ENCODE measurements at places on chromosomes 7 and 10.
A peak's percentile ranks its signal among the peaks of the same experiment; 100 is the strongest.

- DNase-seq, result no peak
Measured at GRCh38 chr10:19824381-19825342, 8.4 kb downstream of the PLXDC2 start.

- DNase-seq, result no peak
Measured at GRCh38 chr7:101924171-101924570, 106.7 kb downstream of the CUX1 start.

- DNase-seq, result no peak
Measured at GRCh38 chr10:129792141-129792540, 171.9 kb downstream of the EBF3 start.

GRCh38 chr7:81886211-81886764 lies 116.4 kb upstream of the HGF start:
- DNase-seq, result no peak

DNA sequence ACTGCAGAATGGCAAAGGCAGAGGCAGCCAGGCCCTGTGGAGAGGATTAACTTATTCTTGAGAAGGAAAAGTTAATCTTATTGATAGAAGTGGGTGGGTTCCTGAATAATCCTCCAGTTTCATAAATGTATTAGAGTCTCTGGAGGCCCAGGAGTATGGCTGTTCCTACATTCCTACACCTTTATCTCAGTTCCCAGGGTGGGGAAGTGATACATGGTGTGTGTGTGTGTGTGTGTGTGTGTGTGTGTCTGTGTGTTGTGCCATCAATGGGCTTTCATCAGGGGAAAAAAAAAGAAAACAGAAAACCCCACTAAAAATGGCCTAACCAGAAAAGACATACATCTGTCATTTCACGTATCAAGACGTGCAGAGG lies 22.0 kb upstream of the GSDME start:
- no peak for DNase-seq

- peak; percentile 21 for DNase-seq
Measured at GRCh38 chr7:96075510-96076349, 246.2 kb downstream of the SLC25A13 start.

DNA sequence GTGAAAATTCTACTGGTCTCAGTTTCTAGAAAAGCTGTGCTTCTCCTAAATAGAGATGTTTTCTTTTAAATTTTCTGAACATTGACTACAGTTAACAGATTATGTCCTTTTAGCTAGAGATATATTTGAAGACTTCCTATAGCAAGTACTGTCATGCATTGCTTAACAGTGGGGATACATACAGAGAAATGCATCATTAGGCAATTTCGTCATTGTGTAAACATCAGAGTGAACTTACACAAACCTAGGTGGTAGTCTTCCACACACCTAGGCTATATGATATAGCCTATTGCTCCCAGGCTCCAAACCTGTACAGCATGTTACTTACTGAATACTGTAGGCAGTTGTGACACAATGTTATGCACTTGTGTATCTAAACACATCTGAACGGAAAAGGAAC lies 28.5 kb downstream of the PIK3CG start:
- no peak for DNase-seq

GRCh38 chr7:131726686-131727085 lies 170.3 kb upstream of the PODXL start:
- no peak for DNase-seq

GRCh38 chr7:82376739-82377138 lies 66.8 kb downstream of the CACNA2D1 start:
- DNase-seq, result no peak

DNA sequence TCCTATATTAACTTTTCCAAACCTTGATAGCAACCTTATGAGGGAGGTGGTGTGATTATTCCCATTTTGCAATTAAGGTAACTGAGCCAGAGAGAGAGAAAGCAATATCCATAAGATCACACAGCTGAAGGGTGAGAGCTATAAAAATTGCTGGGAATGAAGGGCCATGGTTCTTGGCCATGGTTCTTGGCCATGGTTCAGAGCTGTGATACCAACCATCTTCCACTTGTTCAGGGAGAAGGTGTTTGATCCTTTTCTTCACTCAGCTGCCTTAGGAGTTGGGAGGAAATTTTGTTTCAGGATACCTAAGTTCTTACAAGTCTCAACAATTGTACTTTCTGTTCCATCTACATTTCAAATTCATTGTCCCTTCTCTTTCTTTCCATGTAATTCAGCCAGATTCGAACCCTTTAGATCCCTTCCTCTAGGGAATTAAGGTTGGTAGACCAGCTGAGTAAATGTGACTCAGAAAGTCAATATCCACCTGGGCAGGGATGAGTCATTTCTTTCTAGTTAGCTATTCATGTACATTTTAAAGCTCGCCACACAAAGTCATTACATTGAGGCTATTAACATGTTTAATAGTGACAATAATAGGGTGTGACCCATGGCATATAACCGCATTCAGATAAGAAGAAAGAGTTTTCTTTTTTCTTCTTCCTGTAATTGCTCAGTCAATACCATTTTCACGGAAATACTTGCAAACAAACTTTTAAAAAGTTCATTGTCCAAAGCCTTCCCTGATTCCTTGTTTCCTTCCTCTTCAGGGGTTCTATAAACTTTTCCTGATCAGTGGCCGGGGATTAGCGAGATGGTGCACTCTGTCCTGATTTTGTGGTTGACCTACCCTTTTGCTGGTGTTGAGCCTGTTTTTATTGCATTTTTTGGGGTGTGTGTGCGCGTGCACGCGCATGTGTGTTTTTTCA lies 143.4 kb downstream of the TCF7L2 start:
- DNase-seq, result no peak

DNA sequence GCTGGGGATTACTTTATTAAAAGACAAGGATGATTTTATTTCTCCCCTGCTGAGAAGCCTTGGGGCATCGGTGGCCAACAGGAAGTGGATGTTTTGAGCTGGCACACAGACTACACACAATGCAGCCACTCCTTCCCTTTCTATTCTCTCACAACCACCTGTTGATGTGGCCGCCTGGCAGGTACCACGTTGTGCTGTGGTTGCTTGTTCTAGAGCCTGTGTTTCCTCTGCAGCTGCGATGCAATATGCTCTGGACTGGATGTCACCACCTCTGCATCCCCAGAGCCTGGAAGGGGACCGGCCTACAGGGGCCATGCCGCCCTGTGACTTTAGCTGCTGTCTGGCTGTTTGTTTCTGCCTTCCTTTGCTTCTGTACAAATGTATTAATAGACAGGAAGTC lies 195.7 kb upstream of the CELF2 start:
- DNase-seq, result no peak

GRCh38 chr7:142566271-142566670 lies 183.0 kb upstream of the PRSS1 start:
- DNase-seq, result no peak

- DNase-seq, result no peak
Measured at GRCh38 chr10:6532321-6532720, 47.8 kb downstream of the PRKCQ start.

DNA sequence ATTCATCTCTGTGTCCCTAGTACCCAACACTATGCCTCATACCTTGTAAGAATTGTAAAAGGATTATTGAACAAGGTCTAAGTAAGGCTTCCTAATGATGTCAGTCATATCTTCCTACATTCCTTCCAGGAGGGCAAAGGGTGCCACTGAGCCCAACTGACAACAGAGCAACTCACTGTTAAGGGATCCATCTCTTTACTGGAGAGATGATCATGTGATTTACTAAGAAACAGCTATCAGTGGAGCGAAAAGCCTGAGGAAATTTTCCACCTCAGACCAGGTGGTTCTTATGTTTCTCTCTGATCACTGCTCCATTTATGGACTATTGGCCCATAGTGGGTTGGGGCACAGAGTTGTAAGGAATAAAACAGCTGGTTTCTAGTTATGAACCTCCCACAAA lies 38.9 kb upstream of the CNNM1 start:
- DNase-seq, result no peak

DNA sequence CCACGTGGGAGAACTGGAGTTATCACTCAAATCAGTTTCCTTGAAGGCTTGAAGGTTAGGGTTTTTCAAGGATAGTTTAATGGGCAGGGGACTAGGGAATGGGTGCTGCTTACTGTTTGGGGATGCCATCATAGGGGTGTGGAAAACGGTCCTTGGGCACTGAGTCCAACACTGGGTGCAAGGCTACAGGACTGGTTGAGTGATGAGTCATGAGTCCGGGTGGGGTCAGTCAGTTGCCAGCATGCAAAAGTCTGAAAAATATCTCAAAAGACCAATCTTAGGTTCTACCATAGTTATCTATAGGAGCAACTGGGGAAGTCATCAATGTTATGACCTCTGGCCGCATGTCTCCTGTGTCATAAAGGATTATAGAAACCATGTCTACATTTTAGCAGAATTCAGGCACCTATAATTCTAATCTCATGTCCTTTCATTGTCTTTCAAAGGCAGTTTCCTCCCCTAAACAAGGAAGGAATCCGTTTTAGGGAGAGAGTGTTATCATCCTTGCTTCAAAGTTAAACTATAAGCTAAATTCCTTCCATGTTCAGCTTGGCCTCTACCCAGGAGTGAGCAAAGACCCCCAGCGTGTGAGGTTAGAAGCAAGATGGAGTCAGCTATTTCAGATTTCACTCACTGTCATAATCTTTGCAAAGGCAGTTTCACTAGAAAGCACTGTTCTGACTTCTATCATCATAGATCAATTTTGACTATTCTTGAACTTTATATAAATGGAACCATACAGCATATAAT lies 94.5 kb downstream of the COL26A1 start:
- no peak for DNase-seq

DNA sequence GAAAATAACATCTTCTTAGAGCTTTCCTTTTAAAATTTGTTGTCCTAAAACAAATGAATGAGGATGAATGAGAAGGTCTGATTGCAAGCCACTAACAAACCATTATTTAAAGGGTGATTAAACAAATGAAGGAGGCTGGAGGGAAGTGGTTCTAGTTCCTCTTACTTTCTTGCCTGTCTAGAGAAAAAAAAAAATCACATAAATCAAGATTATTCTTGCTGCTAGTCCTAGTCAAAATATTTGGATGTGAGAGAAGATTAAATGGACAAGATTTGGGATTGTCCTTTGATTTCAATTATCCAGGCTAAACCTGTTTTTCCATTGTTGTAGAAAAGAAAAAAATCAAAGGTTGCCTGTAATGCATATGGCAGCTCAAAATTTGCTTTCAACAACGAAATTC lies 3.3 kb downstream of the SKAP2 start:
- DNase-seq, result no peak

DNA sequence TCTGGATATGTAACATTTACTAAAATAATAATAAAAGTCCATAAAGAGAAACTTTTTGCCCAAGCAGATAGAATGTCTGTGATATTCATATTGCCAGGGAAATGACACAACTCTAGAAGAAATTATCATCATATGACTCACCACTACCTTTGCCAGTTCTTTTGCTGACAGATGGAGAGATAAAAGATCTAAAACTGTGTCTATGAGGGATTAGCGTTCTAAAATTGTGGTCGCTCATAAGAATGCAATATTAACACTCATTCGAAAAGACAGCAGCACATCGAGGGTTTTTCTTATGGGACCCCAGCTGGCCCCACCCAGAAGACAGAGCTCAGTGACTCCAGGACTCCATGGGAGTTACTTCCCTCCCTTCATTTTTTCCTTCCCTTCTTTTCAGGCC lies 16.6 kb upstream of the LANCL2 start:
- DNase-seq, result no peak

DNA sequence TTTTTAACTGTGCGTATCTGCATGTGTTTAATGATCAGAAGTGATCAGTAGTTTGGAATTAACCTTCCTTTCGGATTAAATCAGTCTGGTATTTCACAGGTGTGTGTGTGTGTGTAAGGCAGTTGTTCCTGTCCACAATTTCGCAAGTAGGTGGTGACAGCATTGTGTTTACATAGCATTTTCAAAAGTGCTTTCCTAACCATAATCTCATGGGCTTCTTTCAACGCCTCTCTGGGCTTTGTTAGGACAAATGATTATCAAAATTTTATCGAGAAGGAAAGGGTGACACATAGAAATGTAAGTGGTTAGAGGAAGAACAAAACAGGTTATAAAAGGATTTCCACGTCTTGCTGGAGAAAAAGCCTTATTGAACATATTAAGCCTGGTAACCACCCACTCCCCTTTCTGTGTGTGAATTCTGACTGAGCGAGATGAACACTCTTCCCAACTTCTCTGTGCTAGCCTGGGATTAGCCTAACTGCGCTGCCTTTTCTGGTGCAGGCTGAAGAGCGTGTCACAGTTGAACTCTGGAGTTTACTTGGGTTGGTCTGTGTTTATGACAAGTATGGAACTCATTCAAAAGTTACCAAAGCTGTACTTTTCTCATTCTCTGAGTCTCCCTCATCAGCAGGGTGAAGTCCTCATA lies 292.3 kb upstream of the PITRM1 start:
- DNase-seq, result no peak

DNA sequence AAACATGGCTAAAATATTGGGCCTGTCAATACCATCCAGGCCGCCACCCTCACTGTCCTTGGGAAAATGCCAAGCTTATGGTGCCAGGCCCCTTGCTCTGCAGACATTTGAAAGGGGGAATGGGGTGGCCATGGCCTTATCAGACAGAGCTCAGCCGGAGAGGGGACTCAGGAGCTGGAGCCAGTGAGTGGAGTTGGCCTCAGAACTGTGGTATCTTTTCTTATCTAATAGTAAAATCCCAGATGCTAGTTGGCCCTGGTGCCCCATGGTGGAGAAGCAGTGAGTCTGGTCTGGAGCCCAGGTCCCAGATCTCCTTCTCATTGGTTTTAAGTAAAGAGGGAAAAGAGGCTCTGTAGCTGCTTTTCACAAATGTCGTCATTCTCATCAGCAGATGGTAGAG lies 49.6 kb upstream of the SORCS3 start:
- no peak for DNase-seq

DNA sequence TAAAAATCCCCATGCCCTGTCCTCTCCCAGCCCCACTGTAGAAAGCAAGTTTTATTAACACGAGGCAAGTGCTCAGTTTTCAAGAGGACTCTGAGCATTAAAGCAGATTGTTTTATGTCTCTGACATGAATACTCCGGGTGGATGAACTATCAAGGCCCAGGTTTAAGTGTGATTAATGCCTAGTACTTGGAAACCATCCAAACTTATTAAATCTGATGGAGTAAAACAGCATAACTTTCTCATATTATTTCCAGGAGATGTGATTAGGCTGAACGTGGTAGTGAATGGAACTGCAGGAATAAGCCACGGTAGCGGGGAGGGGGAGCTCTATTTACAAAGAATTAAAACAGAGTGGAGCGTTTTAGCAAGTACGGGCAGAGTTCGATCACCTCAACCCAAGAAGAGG lies 144.2 kb upstream of the RNF32 start:
- DNase-seq, result peak; percentile 37

DNA sequence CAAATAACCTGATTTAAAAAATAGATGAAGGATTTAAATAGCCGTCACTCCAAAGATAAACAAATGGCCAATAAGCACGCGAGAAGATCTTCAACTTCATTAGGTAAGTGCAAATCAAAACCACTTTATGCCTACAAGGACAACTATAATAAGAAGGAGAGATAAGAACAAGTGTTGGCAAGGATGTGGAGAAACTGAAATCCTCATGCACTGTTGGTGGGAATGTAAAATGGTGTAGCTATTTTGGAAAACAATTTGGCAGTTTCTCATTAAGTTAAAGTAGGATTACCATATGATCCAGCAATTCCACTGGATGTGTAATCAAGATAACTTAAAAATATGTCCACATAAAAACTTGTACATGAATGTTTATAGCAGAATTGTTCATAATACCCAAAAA lies 64.1 kb downstream of the CXCL12 start:
- no peak for DNase-seq
